ENCODE measurements at places on chromosomes 16 and 17. TPM values are rescaled to one million over a fixed set of nuclear protein-coding genes. Genes with fewer than 3 reads are reported as not detected.

DNA sequence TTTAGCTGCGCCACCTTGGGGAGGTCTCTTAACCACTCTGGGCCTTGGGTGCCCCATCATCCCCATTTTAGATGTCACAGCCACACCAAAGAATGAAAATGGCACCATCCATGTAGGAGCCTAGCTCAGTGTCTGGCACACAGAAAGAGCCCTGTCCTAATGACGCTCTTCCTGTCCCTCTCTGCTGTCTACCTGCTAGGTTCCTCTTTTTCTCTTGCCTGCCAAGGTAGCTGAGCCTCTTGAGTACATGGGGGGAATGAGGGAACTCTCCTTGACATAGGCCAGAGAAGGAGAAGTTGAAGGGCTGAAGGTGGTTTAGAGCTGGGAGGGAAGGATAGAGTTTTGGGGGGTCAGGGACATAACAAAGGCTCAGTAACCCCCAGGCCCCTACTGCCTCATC is 1.8 kb downstream of the RUNDC3A start:
- H3K4me3 ChIP-seq, result no peak overlapping the region
- no peaks in the 10 kb centered on the region for H3K36me3 ChIP-seq
- H3K27me3 ChIP-seq, result peaks cover 42% of the 10 kb centered on the region
- no peak for DNase-seq

DNA sequence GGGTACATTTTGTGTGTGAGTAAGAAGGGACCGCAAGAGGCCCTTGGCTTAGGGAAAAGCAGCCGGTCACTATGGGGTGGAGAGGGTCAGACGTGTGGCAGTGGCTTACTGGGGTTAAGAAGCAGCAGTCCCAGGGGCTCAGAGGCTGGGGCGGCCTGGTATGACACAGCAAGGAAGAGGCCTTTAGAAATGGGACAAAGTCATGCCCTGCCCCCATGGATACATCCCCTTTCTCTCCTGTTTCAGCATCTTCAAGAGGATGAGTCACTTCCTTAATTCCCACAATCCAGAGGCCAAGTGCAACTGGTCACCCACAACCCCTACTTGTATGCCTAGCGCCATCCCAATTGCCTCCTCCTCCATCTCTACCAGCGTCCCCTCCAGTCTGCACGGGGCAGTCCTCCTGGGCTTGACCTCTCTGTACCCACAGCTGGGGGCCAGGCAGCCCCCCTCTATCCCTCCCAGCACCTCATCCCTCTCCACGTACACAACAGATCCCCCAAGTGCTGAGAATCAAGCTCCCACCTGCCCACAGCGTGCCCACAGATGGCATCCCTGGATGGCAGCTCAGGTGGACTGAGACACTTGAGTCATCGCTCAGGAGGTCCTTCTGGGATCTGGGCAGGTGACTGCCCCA is 6.9 kb upstream of the EFTUD2 start:
- peaks cover 24% of the 10 kb centered on the region for H3K27me3 ChIP-seq
- peaks cover 5% of the 10 kb centered on the region for H3K4me1 ChIP-seq
- H3K4me3 ChIP-seq, result no peak overlapping the region
- no peaks in the 10 kb centered on the region for H3K36me3 ChIP-seq

DNA sequence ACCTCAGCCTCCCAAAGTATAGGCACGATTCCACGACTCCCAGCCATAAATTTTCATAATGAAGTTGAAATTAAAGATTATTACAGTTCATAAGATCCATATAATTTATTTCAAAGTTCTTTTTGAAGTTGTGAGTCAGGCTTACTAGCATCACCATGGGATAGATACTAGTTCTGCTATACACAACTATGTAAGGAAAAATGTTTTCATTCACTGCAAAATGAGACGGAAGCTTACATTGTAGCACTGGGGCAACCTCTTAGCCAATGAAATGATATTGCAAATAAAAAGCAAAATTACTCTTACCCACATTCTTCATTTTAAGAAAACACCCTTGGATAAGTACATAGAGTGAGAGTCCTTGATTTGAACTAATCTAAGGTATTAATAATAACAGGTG is 18.8 kb upstream of the MARCHF10 start:
- H3K4me1 ChIP-seq, result peaks cover 1% of the 10 kb centered on the region
- H3K36me3 ChIP-seq, result no peaks in the 10 kb centered on the region
- H3K4me3 ChIP-seq, result no peak overlapping the region
- H3K27ac ChIP-seq, result no peak overlapping the region

DNA sequence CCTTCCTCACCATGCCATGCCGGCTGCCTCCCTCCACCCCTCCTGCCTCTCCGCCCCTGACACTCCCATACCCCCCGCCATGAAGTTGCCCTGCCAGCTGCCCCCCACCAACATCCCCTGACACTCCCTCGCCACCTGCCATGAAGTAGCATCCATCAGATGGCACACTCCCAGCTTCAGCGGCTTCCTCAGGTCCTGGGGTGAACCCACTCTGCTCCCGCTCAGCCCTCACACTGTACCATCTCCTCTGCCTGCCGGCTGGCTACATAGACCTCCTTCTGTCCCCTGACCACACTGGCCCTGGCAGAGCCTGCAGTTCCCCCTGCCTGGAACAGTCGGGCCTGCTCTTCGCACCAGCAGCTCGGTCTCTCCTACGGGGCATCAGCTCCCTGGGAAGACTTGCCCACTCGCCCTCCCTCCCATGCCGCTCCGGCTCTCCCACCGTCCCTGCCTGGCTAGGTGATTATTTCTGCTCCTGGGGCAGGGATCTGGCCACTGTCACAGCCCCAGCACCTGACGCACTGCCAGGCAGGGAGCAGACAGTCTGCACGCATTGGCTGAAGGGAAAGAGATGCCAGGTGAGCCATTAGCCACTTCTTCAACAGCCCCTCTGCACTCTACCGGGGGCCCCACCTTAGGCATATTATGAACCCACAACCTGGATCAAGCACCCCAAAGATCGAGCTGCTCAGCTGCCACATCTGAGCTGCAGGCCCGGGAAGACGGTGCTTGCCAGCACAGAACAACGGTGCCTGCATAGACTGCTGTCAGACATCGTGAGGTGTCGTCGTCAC is 9.0 kb downstream of the CANT1 start:
- DNase-seq, result no peak
- H3K36me3 ChIP-seq, result peaks cover 38% of the 10 kb centered on the region
- no peaks in the 10 kb centered on the region for H3K27me3 ChIP-seq
- H3K27ac ChIP-seq, result no peak overlapping the region

DNA sequence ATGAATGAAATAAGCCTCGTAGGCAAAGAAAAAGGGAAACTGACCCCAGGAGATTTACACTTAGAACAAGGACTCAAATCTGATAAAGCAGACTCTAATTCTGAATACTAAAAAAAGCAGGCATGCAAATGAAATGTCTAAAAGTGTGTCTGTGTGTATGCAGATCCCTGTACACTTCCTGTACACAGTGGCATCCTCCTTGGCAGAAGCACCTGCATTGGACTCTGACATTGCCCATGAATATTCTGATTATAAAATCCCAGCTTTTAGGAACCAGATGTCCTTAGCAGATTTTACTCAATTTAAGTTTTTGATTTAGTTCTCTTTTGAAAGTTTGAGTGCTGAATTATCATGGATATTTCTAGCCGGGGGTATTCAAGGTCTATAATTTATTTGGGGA is 306.0 kb upstream of the CDH8 start:
- H3K27me3 ChIP-seq, result no peaks in the 10 kb centered on the region
- H3K4me1 ChIP-seq, result no peaks in the 10 kb centered on the region
- no peak overlapping the region for H3K4me3 ChIP-seq
- H3K27ac ChIP-seq, result no peak overlapping the region
- DNase-seq, result no peak

GRCh38 chr17:21100636-21101035 is 26.1 kb upstream of the DHRS7B start:
- no peak overlapping the region for H3K27ac ChIP-seq
- peaks cover 24% of the 10 kb centered on the region for H3K4me1 ChIP-seq
- DNase-seq, result no peak
- H3K4me3 ChIP-seq, result no peak overlapping the region
- no peaks in the 10 kb centered on the region for H3K27me3 ChIP-seq

DNA sequence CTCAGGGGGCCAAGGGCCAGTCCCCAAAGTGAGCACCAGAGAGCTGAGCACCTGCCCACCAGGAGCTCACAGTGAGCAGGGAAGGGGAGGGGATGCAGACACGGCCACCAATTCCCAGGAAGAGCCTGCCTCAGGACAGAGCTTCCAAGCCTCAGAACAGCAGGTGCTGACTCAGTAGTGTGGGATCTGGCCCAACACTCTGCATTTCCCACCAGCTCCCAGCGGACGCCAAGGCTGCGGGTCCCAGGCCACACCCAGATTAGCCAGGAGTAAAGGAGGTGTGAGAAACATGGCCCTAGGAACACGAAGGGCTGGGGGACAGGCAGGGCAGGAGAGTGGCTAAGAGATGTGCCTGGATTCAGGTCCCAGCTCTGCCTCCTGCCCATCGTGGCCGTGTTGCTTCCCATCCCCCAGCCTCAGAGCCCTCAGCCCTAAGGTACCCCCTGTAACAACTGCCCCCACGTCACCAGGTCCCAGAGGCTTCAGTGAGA is 28.4 kb upstream of the EIF1 start:
- H3K4me1 ChIP-seq, result peaks cover 3% of the 10 kb centered on the region
- H3K36me3 ChIP-seq, result no peaks in the 10 kb centered on the region
- no peak overlapping the region for H3K4me3 ChIP-seq
- no peak overlapping the region for H3K27ac ChIP-seq

DNA sequence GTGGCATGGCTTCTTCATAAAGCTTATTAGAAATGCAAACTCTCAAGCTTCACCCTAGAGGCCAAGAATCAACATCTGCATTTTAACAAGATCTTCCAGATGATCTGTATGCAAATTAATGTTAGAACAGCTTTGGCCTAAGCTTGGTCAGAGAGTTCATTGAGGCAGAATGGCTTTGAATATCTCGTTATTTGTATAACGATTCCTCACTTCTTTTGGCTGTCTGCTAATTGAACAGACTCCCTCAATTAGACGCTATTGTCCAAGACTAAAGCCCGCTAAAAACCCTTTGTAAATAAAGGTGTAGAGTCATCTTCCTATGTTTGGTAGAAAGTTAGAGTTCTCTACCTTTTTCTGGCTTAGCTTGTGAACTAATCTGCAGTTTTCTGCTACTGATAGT is 1453.7 kb downstream of the CDH8 start:
- H3K4me3 ChIP-seq, result no peak overlapping the region
- no peak overlapping the region for H3K27ac ChIP-seq
- no peaks in the 10 kb centered on the region for H3K36me3 ChIP-seq

DNA sequence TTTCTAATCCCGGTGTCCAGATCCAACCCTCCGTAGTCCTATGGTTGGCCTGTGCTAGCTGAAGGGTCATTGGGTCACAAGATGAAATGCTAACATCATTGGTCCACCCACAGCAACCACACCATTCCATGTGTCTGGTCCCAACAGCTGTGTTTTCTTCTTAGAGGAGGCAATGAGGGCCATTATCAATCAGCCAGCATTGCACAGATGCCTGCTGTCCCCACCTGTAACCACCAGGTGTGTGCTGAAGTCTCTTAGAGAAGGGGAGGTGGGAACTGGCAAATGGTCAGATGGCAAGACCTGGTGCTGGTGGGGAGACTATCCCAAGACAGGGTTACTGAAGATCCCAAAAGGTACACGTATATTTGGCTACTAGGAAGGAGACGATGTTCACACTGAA is 37.4 kb downstream of the HIC1 start:
- no peaks in the 10 kb centered on the region for H3K27me3 ChIP-seq
- H3K36me3 ChIP-seq, result peaks cover 12% of the 10 kb centered on the region
- DNase-seq, result no peak
- H3K4me3 ChIP-seq, result no peak overlapping the region

The CLEC18C gene
- 0.60 TPM for total RNA-seq

- H3K27me3 ChIP-seq, result no peaks in the 10 kb centered on the region
- H3K4me1 ChIP-seq, result peaks cover 3% of the 10 kb centered on the region
Measured at GRCh38 chr16:78129349-78129748, 29.9 kb downstream of the WWOX start.

DNA sequence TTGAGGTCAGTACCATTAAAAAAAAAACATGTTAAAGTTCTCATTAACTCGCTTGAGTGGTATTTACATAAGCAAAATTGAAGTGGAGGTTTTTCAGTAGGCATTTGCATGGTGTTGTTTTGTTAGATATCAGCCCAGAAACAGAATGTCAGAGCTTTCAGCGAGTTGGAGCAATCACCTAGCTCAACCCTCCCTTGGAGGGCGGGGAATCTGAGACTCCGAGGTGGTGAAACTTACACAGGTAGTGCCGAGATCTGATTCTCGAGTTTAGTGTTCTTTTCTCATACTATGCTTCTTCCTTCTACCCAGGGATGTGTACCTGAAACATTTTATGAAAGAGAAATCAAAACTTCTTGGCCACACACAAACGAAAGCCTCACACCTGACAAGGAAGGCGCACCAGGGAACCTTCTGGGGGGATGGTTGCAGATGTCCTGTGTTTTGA is 6.6 kb downstream of the SEC14L1 start:
- no peak for DNase-seq
- no peak overlapping the region for H3K4me3 ChIP-seq
- H3K27ac ChIP-seq, result no peak overlapping the region

The CACNG3 gene
- total RNA-seq, result not detected

DNA sequence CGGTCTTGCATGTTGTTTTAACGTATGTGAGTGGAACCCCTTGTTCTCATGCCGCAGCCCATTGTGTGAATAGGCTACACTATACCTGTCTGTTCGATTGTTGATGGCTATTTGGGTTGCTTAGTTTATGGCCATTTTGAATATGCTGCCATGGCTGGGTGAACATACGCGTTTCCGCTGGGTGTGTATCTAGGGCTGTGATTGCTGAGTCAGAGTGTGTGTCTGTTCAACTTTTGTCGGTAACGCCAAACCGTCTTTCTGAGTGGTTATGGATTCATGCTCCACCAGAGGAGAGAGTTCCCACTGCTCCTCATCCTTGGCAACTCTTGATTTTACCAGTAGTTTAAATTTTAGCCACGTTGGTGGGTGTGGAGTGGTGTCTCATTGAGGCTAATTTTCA is 77.0 kb downstream of the METRNL start:
- H3K27ac ChIP-seq, result no peak overlapping the region
- H3K4me1 ChIP-seq, result peaks cover 6% of the 10 kb centered on the region
- peaks cover 32% of the 10 kb centered on the region for H3K27me3 ChIP-seq
- no peak overlapping the region for H3K4me3 ChIP-seq

DNA sequence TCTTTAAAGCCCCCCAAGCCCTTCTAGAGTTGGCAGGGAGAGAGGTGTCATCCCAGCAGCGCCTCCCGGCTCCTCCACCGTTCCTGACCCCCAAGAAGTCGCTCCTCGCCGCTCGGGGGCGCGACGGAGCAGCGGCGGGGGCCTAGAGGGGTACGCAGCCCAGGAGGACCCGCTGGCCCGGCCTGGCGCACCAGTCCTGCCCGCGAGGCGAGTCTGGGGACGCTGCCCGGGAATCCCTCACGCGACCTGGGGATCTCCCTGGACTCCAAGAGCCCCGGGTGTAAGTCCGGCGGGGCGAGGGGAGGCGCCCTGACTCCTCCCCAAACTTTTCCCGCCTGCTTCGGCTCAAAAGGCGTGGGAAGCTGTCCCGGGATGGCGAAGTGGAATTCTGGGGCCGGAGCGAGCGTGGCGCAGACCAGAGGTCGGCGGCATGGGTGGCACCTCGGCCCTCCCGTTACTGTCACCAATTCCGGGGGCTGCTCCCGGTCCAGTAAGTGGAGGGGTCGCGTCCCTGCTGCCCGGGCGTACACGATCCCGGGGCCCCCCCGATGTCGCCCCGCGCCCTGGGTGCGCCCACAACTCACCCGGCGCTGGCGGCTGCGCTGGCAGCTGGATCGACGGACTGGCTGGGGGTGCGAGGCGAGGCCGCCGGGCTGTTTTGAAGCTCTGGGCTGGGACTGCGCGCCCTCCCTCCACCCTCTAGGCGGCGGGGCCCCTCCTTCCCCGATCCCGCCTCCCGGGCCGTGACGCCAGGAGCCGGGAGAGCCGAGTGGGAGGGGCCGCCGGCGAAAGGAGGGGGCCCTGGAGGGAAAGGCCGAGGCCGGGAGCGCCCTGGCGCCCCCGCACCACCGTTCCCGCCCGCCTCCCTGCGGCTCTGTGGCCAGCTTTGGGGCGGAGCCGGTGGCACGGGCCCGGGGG is at the start of gene EMP2:
EMP2 (minus strand) TSS at position 634 of the 918 bp plus-strand sequence. CDS start 32,981 bp downstream, outside the sequence.
- no peaks in the 10 kb centered on the region for H3K36me3 ChIP-seq
- H3K27me3 ChIP-seq, result peaks cover 52% of the 10 kb centered on the region
- peaks cover 2% of the 10 kb centered on the region for H3K4me1 ChIP-seq
- no peak within 1 kb of the TSS for H3K27ac ChIP-seq
- no peak within 1 kb of the TSS for H3K4me3 ChIP-seq
- DNase-seq, result no peak
